ENCODE measurements at places on chromosomes 7 and 10. TPM values are rescaled to one million over a fixed set of nuclear protein-coding genes. Genes with fewer than 3 reads are reported as not detected.

The KLF14 gene
- total RNA-seq: 0.33 TPM

The HDAC9 gene
- total RNA-seq: 48.3 TPM

The KCNIP2 gene
- total RNA-seq: 472 TPM

The TMEM236 gene
- total RNA-seq: 3.2 TPM

The SRGN gene
- total RNA-seq: 149 TPM

The MALSU1 gene
- total RNA-seq: 43.4 TPM

The IL2RA gene
- total RNA-seq: 1.5 TPM

The NANOS1 gene
- total RNA-seq: 9.3 TPM

The ASB10 gene
- not detected for total RNA-seq

The OR2F2 gene
- total RNA-seq: not detected

The LRRN3 gene
- 2.6 TPM for total RNA-seq

The NSUN5 gene
- total RNA-seq: 14.9 TPM

The AASS gene
- 68.7 TPM for total RNA-seq

The SNCG gene
- 204 TPM for total RNA-seq

The AGAP9 gene
- total RNA-seq: 11.5 TPM

The TPK1 gene
- 8.0 TPM for total RNA-seq

The HOXA10 gene
- 20.0 TPM for total RNA-seq

The CYP2C19 gene
- not detected for total RNA-seq

The CYP2E1 gene
- not detected for total RNA-seq

The DNAJC12 gene
- total RNA-seq: not detected

The HTR5A gene
- total RNA-seq: not detected

The MYL10 gene
- total RNA-seq: not detected

The KLF6 gene
- 165 TPM for total RNA-seq

The NUDCD3 gene
- 48.7 TPM for total RNA-seq

The PI4K2A gene
- 17.9 TPM for total RNA-seq

The DPP6 gene
- total RNA-seq: not detected

The SPDYE8 gene
- not detected for total RNA-seq

The CRYGN gene
- total RNA-seq: not detected

The TAS2R4 gene
- 1.5 TPM for total RNA-seq

The FEZF1 gene
- not detected for total RNA-seq
